ENCODE measurements at places on chromosomes 1 and 21.

DNA sequence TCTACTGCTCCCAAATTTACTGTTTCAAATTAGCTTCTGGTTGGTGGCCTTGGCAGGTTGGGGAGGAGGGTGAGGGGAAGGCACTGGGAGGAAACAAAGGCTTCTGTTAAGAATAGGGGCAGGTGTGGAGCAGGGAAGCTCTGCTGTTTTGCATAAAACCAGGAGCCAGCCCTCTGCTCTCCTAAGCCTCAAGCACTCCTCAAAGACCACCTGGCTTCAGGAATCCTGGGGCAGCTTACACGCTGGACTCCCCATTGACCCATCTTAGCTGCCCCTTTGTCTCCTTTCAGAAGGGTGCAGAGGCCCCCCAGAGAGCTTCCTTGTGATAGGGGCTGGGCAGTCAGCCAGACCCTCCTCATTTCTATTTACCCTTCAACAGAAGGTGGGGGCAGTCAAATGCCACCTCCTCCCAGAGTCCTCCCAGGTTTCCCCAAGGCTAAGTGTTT lies 11.5 kb upstream of the DHRS3 start:
- no peak for DNase-seq

- no peak for DNase-seq
These were observed 851.2 kb upstream of the ADAMTS5 start for GRCh38 chr21:27817902-27818623.

DNA sequence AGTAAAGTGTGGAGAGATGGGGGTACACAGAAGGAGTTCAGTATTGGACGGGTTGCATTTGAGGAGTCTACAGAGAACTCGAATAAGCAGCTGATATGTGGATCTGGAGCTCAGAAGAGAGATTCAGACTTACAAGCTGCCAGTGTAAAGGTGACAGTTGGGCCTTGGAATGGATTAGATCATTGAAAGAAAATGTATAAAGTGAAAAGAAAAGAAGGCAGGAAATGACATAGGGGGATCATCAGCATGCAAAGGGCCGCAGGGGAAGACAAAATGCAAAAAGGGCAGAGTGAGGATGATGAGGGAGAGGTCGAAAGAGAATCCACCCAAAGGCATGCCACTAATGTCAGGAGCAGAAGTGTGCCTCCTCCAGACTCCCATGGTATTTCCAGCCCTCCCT lies 273.3 kb downstream of the TNR start:
- no peak for DNase-seq

GRCh38 chr1:36453600-36454388 lies 3.5 kb upstream of the OSCP1 start:
- DNase-seq = no peak

DNA sequence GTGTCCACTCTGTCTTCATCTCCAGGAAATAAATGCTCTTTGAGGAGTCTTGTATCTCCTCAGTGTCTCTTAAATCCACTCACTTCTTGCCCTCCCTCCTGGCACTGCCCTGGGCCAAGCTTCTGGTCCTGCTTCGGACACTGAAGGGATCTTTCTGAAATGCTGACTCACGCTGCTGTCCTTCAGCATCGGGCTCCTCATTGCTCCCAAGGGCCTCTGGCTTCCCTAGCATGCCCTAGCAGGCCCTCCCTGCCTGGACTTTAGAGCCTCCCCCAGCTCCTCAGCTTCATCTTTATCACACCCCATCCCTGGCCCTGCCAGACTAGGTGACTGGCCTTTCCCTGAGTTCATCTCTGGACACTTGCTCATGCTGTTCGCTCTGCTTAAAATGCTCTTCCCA lies 96.6 kb downstream of the FOXD2 start:
- DNase-seq = no peak

DNA sequence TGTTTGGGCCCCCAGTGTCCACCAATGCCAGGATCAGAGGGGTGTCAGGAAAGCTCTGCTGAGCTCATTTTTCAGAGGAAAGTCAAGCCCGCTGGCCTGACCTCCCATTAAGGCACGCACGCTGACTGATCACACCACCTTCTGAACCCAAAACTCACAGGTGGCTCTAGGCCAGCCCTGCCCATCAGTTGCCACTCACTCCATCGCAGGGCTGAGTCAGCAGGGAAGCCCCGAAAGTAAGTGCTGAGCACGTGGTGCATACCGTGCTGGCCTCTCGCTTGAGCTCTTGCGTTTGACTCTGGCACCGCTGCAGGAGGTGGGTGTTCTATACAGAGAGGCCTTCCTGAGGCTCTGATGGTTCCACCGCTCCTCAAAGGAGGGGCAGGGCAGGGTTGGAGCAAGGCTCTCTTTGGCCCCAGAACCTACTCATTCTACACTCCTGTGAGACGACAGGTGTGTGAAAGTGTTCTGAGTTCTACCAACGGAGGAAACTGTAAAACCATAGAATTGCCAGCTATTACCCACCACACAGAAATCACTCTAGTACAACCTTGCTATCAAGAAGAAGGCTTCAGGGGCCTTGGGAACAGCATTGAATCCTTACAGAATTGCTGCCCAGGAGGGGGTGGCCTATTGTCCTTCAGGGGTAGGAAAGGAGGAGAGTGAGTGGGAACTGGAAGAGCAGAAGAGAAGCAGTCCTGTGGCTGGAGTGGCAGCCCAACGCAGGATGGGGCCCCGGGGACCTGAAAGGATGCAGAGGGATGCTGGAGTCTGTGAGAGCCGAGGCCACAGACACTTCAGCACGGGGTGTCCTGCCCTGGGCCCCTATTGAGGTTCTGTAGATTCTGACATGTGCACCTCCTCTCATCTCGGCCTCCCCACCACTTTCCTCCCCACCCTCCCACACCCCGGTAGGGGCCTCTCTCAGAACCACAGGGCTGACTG lies 214.7 kb upstream of the EDN2 start:
- DNase-seq = no peak

GRCh38 chr1:171864308-171864707 lies 23.0 kb downstream of the DNM3 start:
- no peak for DNase-seq

DNA sequence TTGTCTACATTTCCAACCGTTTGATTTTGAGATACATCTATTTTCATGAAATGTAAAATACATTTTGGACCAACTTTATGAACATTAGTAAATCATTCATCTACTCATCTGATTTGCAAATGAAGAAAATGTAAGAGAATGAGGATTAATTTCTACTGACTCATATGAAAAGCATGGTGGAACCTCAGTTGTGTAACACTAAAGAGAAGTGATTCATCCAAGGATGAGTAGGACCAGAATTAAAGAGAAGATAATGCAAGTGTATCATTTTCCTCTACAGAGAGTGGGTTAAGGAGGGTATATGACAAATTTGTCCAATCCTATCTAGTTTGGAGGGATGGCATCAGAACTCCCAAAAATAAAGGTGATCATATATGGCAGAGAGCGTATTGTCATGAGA lies 1967.6 kb downstream of the MRPL39 start:
- no peak for DNase-seq

GRCh38 chr1:114564141-114564540 lies 17.3 kb downstream of the BCAS2 start:
- DNase-seq = no peak

GRCh38 chr1:201016211-201016651 lies 7.3 kb downstream of the KIF21B start:
- DNase-seq = peak; percentile 74

DNA sequence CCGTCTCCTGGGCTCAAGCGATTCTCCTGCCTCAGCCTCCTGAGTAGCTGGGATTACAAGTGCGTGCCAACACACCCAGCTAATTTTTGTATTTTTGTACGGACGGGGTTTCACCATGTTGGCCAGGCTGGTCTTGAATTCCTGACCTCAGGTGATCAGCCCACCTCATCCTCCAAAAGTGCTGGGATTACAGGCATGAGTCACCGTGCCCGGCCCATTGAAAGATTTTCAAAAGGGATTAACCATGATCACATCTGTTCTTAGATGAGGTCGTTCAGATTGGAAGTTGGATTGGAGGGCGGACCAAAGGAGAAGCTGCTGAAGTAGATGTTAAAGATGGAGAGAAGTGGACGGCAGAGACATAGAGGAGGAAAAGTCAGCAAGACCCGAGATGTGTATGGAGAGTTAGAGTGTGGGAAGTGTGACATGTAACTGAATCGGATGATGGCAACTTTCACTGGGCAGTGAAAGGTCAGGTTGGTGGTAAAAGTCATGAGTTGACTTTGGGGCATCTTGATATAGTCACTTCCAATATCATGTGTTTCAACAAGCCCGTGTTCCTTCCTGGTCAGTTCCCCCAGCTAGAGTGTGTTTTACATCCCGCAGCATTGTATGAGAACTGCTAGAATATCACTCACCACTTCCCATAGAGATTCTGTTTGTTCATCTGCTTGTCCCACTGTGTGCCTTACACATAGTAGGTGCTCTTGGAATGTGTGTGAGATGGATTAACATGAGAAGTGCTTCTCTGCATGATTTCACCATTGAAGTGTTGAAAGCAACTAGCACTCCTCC lies 54.4 kb upstream of the TINAGL1 start:
- no peak for DNase-seq

GRCh38 chr1:113292603-113293255 lies 97.6 kb upstream of the MAGI3 start:
- DNase-seq = no peak

- DNase-seq = no peak
These were observed 45.6 kb downstream of the CHAF1B start for GRCh38 chr21:36430841-36431240.

DNA sequence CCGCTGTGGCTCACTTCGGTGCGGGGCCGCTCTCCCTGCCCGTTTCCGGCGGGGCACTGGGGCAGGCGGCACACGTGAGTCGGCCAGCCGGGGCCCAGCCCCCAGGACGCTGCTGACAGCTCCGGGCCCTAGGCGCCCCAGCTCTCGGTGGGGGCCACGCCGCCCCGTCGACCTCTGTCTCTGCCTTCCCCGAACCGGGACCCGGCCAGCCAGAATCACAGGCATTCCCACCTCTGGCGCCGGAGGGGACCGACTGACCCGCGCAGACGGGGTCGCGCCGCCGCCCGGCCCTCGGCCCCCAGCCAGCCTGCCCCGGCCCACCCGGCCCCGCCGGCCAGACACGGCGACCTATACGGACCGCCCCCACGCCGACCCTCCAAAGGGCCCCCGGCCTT lies 755 bp downstream of the SCMH1 start:
- DNase-seq = no peak

- DNase-seq = no peak
These were observed 8.5 kb downstream of the PRCC start for GRCh38 chr1:156775799-156776198.

DNA sequence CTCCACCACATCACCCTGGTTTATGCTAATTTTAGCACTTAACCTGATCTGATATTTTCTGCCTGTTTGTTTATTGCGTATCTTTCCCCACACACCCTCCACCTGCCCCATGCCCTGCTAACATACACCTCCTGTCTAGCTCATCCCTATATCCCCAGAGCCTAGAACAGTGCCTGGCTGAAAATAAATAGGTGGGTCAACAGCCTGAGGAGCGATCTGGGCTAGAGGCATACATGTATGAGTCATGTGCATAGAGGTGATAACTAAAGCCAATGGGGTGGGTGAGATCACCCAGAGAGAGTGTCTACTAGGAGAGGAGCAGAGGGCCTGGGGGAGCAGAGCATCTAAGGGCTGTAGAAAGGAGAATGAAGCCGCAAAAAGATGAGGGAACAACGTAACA lies 2.7 kb downstream of the HTR1D start:
- no peak for DNase-seq

DNA sequence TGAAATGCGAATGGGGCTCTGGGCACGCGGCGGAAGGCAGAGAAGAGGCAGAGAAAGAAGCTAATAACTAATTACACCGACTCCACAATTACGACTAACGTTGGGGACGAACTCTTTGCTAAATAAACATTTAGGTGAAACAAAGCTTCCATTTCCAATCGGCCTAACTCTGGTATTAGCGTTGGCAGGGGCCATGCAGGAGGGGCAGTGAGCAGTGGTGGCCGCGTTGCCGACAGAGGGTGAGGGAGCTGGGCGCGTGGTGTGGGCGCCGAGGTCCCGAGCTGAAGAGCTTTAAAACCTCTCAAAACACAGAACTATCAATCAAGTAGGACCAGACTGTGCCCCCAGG lies 553 bp upstream of the NDUFV3 start:
- no peak for DNase-seq

GRCh38 chr1:145871994-145872924 lies 13.4 kb upstream of the PIAS3 start:
- no peak for DNase-seq

GRCh38 chr1:54558434-54559030 lies 10.5 kb downstream of the ACOT11 start:
- DNase-seq = no peak

DNA sequence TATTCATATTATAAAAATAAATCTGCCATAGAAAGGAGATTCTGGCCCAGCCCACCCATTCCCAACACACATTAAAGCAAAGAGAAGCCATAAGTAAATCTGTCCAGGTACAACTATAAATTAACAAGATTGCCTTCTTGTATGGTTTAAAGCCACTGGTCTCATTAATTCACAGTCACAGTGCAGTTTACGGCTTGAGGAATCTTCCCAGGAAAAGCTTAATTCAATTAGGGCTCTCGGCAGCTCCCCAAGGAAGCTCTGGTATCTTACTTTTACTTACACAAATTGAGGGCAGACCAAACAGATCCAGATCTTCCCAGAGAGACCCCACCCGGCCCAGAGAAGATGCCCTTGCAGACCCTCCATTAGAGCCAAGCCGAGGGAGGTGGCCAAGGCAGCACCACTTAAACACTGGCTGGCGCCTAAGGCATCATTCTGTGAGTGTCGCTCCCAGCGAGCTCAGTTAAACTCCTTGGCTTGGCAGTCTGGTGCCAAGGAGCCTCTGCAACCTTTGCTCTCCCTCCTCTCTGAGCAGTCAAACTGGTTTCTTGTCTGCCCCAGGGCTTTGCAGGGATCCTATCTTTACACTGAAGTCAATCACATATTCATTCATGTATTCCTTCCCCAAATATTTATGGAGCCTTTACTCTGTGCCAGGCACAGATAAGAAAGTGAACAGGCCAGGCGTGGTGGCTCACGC lies 10.7 kb downstream of the SLC9A1 start:
- no peak for DNase-seq

GRCh38 chr1:165637427-165637826 lies 6.4 kb downstream of the MGST3 start:
- no peak for DNase-seq

- DNase-seq = no peak
These were observed 1.4 kb upstream of the TNFRSF14 start for GRCh38 chr1:2554621-2555387.

DNA sequence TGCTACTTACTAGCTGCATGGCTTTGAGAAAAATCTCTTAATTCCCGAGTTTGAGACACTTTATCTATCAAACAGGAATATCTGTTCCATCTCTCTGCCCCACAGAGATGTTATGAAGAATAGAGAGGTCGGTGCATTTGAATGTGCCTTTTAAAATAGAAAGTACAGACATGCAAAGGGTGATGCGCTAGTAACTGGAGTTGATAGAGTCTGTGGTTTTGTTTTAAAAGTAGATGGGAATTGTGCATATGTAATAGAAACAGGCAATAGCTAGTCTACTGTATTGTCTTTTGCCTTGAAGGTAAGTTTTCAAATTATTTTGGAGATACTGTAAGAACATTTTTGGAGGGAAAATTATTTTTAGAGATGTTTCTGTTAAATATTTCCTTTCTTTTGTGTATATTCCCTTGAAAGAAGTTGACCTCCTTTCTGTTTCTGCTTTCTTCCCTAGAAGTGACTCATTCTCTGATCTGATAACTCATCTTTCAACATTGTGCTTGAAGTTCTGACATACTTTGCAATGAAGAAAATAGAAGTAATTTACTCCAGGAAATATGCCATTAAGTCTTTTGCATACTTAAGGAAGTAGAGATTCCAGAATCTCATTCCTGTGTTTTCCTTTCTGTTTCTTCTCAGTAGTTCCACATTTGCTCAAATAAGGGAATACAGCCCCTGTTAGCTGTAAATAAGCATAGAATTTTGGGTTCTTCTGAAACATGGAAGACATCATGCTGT lies 151.6 kb downstream of the SDCCAG8 start:
- DNase-seq = no peak

GRCh38 chr1:41734201-41734970 lies 184.3 kb downstream of the HIVEP3 start:
- DNase-seq = no peak
